Stimulated activated CD8-positive, alpha-beta memory T cell treated with anti-CD3 and anti-CD28 coated beads, Interleukin-12 subunit alpha, Interleukin-12 subunit beta, amount 100 ng/mL, for 4 hours (primary cell): ENCODE measurements at places on chromosomes 5 and 9.

GRCh38 chr9:4422495-4422894, 67.8 kb upstream of the SLC1A1 start:
- DNase-seq: no peak

GRCh38 chr5:151038412-151038745, 18.0 kb downstream of the GPX3 start:
- no peak for DNase-seq

DNA sequence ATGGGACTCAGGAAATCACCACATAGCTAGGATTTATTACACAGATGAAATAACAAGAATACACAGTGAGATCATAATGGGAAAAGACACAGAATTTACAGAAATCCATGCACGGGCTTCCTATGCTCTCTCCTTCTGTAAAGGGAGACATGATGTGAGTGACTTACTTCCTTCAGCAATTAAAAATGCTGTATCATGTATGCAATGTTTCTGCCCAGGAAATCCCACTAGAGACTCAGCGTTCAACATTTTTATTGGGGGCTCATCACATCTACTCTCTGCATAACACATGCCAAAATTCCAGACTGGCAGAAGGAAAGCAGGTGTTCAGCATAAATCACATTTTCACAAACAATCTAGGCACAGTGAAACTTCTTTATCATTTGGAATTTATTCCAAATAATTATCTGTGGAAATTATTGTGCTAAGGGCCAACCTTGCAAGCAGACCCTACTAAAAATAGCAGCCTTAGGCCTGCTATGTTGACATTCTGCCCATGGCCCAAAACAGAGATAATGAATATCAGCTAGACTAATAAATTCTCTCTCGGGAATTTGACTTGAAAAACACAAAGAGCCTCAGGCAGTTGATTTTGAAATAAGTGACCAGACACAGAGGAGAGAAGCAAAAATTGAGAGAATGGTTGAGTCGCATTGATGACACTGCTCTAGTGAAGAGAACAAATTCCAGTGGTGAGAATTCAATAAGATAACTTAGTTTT, 31.4 kb upstream of the SELENOP start:
- no peak for DNase-seq

DNA sequence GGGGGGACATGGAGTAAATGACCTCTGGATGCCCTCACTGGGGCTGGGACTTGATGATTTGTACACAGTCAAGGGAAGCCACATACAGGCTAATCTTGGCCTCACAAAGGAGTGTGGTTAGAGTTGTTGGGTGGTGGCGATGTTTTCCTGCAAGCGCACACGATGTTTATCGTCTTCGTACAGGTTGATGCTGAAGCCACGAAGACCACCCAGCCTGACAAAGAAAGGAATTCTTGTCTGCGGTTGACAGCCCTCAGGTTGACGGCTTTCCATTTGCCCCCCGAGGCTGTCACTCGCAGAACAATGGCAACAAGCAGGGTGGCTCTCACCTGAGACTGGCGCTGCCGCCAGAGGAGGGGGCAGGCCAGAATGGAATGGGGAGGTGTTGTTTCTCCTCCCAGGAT, 14.1 kb upstream of the XPA start:
- no peak for DNase-seq

DNA sequence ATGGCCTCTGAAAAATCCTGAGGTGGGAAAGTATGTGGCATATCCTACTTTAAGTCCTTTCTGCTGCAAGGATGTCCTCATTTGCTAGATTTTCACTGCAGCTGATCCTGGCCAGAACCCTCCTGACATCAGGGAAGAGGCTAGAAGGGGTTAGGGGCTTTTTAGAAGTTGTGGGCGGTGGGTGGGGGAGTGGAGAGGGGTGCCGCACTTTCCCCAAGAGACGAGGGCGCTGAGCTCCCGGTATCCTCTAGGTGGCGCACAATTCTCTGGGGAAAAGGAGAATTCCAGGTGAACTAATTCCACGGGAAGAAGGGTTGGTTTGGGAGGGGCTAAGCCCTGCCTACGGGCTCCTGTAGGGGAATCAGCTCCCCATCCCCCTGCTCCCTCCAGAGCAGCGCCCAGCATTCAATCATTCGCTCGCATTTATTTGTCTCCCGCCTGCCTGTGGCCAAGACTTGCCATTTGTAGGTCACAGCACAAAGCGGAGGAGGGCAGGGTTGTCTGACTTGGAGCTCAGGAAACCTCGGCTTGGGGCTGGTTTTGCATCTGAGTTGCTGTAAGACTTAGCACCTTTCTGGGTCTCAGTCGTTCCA, 42.9 kb upstream of the HAND1 start:
- no peak for DNase-seq

DNA sequence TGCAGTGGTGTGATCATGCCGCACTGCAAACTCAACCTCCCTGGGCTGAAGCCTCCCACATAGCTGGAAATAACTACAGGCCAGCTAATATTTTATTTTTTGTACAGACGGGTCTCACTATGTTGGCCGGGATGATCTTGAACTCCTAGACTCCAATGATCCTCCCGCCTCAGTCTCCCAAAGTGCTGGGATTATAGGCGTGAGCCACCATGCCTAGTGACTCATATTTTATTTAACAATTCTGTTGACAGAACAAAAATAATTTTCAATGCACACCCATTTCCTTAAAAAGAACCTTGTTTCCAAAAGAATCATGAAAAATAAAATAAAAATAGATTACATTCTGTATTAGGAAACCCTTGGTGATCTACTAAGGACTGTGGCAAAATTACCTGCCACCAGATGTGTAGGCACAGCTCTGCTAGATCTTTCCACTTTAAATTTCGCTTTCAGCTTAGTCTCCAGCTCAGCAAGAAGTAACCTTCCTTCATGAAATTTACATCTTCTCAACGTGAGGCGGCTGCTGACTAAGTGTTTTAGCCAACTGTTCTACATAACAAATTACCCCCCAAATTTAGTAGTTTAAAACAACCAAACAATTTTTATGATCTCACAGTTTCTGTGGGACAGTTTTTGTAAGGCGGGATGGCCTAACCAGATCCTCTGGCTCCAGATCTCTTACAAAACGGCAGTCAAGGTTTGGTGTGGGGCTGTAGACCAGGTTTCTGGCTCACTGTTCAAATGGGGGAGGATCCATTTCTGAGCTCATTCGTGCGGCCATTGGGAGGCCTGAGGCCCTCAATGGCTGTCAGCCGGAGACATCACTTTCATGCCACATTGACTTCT, 32.6 kb upstream of the GOLPH3 start:
- no peak for DNase-seq

GRCh38 chr9:133290751-133291302, 15.8 kb upstream of the ABO start:
- no peak for DNase-seq

GRCh38 chr9:22244139-22245011, 202.2 kb upstream of the DMRTA1 start:
- no peak for DNase-seq

DNA sequence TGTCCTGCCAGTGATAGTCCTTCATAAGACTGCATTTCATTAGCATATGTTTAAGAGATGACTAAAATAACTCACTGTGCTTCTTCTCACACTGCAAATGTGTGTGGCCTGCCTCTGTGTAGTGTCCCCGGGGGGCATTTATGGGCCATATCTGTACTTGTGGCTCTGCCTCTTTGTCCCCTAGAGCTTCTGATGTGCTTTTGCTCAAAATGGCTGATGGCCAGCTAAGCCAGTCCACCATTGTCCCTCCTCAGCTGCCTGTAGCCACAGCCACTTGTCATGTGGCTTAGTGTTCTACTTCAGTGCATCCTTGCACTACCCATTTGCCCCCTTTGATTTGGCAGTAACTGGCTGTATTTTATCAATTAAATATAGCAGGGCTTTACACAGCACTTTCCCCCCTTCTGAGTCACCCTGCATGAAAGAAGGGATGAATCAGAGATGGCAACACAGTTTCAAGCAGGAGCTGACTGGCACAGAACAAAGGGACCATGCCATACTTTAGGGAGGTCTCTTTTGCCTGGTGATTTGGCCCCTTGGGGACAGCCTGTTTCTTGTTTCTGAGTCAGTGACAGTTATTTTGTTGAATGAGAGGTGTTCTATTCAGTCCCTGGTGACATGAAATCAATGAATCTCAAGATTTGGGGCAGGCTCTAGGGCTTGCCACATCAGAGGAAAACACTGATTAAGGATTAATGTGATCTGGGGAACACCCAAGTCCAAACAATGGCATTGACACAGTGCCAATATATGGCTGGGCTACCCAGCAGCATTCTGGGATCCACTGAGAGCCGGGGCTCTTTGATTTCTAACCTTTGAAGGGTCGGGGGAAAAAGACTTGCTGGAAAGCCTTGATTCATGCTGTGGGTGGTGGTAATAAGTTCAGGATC, 245.5 kb downstream of the SMARCA2 start:
- no peak for DNase-seq

DNA sequence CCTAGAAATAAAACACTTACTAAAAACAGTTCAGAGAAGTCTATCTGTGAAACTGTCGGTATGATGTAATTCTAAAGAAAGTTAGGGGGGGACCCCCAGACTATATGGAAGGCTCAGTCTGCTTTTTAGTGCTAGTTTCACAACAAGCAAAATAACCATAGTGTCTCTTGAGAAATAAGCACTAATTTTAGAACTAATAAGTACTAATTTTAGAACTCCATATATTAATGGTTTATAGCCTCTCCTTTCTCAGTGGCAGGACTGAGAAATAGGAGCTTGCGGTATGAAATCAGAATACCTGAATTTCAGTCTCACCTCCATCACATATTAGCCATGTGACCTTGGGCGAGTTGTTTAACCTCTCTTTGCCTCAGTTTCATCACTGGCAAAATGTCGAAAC, 1.4 kb upstream of the PHF24 start:
- no peak for DNase-seq

GRCh38 chr9:7944572-7944971, 145.0 kb upstream of the DMAC1 start:
- DNase-seq: no peak

- no peak for DNase-seq
Observed at GRCh38 chr5:56481428-56482357, 248.6 kb upstream of the ANKRD55 start.

DNA sequence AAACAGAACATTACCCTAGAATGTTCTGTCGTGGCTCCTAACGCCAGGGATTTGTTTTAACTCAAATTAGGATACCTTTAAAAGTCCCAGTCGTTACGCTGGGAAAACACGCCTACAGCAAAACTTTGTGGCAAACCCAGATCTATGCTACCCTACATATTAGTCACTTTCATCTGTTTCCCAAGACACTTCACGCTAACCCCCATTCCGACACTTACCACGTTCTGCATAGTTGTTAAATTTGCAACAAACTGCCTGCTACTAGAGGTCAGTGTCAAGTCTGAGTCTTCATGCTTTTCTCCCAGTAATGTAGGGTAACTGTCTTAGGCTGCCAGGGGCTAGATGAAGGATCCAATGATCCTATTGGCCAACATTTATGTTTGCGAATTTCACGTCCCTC, 140.3 kb downstream of the RASEF start:
- DNase-seq: no peak

GRCh38 chr5:138402640-138403039, 36.2 kb upstream of the REEP2 start:
- no peak for DNase-seq

DNA sequence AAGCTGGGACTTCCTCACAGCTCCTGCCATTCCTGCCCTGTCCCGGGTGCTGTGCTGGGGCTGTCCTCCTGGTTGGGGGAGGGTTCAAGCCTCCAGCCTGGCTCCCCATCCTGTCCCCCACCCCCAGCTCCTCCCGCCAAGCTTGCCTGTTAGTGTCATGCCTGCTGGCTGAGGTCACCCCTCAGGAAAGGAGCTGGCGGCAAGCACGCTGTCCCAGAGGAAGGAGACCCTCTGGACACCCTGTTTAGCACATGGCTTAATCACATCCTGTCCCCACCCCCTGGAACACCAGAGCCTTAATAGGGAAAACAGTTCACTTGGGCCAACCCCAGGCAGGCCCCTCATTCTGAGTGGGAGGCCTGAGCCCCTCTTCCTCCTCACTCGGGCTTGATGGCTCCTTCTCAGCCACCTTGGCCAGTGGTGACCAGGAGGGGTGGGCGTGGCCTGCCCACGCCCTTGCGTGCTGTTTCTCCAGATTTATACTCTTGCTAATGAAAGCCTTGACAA, 9.2 kb upstream of the PHYHD1 start:
- no peak for DNase-seq

DNA sequence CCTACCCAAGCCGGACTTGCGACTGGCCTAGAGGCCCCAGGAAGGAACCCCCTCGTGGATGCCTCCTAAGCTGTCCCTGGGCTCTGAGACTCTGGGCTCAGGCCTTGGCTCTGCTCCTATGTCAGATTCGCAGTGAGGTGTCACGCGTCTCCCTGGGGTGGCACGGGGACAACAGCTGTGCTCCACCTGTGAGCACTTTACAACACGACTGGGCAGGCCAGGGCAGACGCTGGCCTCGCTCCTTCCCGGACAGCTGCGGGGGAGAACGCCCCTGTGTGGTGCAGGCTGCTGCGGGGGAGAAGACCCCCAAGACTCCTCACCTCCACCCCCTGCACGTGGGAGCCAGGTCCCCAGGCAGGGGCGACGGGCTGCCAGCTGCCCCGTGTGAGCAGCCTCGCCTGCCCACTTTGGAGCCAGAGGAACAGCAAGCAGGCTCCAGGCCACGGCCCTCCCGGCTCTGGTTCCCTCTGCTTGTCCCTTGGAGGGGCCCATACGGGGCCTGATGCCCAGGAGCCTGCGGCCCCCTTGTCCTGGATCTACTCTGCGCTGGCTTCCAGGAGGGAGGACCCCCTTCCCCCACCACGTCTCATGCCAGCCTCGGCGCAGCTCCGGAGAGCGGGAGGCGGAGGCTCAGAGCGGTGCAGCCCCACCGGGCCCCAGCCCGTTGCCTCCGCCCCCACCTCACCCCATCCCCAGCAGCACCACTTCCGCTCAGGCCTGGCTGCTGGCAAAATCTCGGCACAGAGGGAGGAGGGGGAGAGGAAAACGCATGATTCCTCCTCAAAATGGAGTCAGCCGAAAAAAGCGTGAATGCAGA, 36.0 kb downstream of the SARDH start:
- DNase-seq: peak; percentile 49

DNA sequence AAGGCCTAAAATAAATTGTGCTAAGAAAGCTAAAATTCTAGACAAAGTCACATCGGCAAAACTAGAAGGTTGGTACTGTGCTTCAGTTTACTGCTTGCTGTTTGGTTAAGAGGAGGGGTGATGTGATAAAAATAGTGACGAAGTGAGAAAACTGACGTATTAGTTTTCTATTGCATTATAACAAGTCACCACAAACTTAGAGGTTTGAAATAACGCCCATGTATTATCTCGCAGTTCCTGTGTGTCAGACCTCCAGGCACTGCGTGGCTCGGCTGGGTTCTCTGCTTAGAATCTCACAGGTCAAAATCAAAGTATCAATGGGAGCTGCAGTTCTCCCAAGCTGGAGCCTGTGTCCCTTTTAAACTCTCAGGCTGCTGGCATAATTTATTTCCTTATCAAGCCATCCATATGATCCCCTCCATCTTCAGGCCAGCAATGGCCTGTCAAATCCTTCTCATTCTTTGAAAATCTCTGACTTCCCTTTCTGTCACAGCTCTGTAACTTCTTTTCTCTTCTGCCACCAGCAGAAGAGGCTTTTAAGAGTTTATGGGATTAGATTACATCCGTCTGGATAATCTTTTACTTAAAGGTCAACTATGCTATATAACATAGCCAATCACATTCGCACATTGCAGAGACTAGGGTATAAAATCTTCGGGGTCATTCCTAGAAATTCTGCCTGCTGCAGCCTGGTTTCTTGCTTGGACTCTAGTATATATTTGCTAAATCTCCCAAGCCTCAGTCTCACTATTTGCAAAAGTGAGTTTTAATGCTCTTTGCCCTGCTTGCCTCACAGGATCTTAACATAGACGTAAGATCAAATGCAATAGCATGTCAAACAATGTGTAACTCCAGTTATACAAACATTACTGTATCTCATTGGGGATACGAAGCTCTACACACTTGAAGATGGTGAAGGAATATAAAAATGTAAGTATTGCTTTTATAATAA, 104.0 kb upstream of the CDKN2B start:
- no peak for DNase-seq
